ENCODE measurements at places on chromosomes 6 and 20. TPM values are rescaled to one million over a fixed set of nuclear protein-coding genes. Genes with fewer than 3 reads are reported as not detected.

DNA sequence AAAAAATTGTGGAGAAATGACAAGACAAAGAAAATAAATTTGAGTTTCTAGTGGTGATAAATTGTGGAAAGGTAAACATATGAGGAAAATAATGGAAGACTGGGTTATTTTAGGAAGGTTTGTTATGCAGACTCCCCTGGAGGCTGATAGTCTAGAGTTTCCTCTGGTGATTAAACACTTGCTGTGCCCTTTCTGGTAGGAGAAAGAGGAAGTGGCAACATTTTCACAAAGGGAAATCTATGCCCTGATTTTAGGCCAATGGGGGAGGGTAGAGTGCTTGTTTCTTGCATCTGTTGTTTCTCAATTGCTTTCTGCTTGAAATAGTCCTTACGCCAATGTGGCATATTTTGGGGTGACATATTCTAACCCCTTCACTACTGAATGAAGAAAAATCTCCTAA lies 129.1 kb upstream of the DOK5 start:
- H3K4me3 ChIP-seq = no peak overlapping the region
- no peak overlapping the region for H3K27ac ChIP-seq
- H3K27me3 ChIP-seq = no peaks in the 10 kb centered on the region
- no peak for DNase-seq
- H3K4me1 ChIP-seq = no peaks in the 10 kb centered on the region

- H3K27ac ChIP-seq = no peak overlapping the region
- peaks cover 15% of the 10 kb centered on the region for H3K4me1 ChIP-seq
- no peaks in the 10 kb centered on the region for H3K27me3 ChIP-seq
- H3K4me3 ChIP-seq = no peak overlapping the region
- no peaks in the 10 kb centered on the region for H3K36me3 ChIP-seq
- DNase-seq = no peak
Measured at GRCh38 chr20:1926237-1926636, 31.0 kb downstream of the SIRPA start.

DNA sequence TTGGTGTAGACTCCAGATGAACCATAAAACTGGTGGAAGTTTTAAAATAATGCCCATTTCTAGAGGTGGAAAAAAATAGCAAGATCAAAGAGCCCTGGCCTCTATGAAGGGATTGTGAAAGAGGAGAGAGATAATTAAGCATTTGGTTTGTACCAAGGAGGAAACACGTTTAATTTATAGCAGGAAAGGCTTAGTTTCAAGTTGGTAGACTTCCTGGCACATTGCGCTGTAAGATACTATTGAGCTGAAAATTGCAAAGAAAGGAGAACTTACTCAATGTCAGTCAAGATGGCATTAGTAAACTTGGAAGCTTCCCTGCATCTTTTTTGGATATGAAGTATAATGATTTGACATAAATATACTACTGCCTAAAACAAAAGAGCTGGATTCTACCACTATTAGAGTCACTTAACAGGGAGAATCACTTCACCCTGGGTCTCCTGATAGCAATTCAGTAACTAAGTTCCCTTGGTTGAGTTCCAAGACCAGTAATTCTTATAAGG lies 24.4 kb downstream of the MARCKS start:
- H3K4me3 ChIP-seq = no peak overlapping the region
- no peaks in the 10 kb centered on the region for H3K36me3 ChIP-seq
- no peaks in the 10 kb centered on the region for H3K4me1 ChIP-seq

GRCh38 chr6:125700581-125701353 lies 48.7 kb upstream of the HEY2 start:
- DNase-seq = no peak
- H3K27ac ChIP-seq = no peak overlapping the region

DNA sequence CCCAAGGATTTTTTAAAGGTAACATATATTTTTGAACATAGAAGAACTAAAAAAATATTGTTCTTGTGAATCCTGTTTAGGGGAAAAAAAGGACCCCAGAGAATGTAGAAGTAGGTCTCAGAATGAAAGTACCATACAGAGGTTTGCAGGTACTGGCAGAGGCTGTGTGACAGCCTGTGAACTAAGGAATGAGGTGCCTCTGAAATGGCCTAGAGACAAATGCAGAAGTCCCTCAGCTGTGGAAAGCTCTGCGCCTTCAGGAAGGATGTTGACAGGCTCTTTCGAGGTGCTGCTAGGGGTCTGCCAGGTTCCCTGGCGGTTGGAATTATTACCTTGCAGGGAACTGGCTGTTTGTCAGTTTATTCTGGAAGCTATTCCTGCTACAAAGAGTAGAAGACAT lies 8.6 kb upstream of the TUBB2B start:
- no peaks in the 10 kb centered on the region for H3K36me3 ChIP-seq
- no peak overlapping the region for H3K27ac ChIP-seq
- H3K4me3 ChIP-seq = no peak overlapping the region
- no peak for DNase-seq
- peaks cover 17% of the 10 kb centered on the region for H3K4me1 ChIP-seq

DNA sequence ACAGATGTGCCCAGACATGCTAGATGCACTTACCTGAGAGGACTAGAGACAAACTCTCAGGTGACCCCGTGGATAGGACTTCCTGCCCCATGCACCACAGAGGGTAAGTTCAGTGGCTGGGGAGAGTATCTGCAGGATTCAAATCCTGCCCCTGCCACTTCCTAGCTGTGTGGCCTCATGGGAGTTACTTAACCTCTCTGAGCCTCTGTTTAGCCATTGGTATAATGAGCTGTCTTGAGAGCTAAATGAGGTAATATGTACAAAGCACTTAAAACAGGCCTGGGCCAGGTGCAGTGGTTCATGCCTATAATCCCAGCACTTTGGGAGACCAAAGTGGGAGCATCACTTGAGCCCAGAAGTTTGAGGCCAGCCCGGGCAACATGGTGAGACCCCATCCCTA lies 59.3 kb downstream of the GRM4 start:
- no peaks in the 10 kb centered on the region for H3K4me1 ChIP-seq
- no peak overlapping the region for H3K4me3 ChIP-seq
- no peak for DNase-seq
- H3K27ac ChIP-seq = no peak overlapping the region
- no peaks in the 10 kb centered on the region for H3K36me3 ChIP-seq

GLP1R gene
- total RNA-seq = not detected

DCDC2 gene
- not detected for total RNA-seq

OPRM1 gene
- not detected for total RNA-seq

Data from B cell (primary cell).